Naive B cell (primary cell): ENCODE measurements at places on chromosomes 1 and 21.

- DNase-seq, result no peak
These were observed 35.7 kb downstream of the ZMYND12 start for GRCh38 chr1:42420121-42420520.

DNA sequence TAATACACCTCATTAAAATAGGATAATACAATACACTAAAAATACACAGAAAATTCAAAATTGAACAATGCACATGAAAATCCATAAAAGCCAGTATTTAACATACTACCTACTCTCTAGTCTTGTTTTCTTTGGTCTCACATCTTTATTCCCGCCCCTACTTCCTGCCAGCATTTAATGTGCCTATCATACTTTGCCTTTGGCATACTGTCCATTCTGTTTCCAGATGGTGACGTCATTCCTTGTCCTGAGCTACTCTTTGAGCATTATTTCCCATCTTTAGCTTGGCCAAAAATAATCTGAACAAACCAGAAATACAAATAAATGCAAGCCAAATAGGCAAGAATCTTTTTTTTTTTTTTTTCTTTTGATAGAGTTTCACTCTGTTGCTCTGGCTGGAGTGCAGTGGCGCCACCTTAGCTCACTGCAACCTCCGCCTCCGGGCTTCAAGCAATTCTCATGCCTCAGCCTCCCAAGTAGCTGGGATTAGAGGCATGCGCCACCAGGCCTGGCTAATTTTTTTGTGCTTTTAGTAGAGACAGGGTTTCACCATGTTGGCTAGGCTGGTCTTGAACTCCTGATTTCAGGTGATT is 4.4 kb downstream of the HFM1 start:
- DNase-seq, result no peak

DNA sequence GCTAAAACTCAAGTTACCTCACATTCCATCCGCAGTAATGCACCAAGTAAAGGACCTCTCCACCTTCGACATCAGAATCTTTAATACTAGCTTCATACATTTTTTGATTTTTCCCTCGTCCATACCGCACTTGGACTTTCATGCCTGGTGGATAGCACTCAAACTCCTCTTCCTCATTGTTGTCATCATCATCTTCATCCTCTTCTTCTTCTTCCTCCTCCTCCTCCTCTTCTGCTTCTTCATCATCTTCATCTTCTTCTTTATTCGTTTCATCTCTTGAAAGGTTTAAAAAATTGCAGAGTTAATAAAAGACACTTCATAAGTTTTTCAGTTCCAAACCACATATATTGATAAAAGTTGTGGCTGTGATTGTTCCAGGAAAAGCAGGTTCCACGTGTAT is 52.7 kb upstream of the RBM34 start:
- no peak for DNase-seq

DNA sequence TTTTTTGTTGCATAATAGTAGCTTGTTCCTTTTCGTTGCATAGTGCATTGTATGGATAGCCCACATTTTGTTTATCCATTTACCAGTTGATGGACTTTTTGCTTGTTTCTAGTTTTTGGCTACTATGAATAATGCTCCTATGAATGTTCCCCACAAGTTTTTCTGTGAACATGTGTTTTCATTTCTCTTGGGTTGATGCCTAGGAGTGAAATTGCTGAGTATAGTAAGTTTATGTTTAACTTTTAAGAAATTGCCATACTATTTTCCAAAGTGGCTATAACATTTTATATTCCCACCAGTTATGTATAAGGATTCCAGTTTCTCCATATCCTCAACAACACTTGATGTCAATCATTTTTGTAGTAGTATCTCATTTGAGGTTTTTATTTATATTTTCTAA is 84.8 kb upstream of the CACYBP start:
- DNase-seq, result no peak

GRCh38 chr1:115041654-115042053 is 12.0 kb downstream of the TSHB start:
- DNase-seq, result no peak

GRCh38 chr1:92096317-92096716 is 16.2 kb downstream of the BTBD8 start:
- no peak for DNase-seq

DNA sequence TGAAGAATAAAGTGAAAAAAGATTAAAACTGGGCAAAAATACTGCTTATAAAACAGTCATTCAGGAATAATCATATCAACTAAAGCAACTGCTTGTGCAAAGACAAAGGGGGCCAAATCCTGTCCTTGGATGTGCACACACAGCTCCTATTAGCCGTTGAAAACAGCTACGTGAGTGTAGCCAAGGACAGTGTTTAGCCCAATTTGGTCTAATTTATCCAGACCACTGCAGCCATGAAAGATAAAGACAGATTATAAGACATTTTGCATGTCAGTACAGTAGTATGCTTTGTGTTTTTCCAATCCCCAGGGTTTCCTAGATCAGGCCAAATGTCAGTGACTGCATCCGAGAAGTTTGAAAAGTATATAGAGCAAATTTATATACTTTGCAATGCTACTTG is 146.3 kb upstream of the PKN2 start:
- DNase-seq, result no peak

GRCh38 chr1:165055581-165055980 is 300.9 kb downstream of the LMX1A start:
- DNase-seq, result no peak

GRCh38 chr1:154371436-154371835 is 33.7 kb upstream of the IL6R start:
- no peak for DNase-seq

- DNase-seq, result no peak
These were observed 209.0 kb downstream of the DYRK1A start for GRCh38 chr21:37575580-37575979.

DNA sequence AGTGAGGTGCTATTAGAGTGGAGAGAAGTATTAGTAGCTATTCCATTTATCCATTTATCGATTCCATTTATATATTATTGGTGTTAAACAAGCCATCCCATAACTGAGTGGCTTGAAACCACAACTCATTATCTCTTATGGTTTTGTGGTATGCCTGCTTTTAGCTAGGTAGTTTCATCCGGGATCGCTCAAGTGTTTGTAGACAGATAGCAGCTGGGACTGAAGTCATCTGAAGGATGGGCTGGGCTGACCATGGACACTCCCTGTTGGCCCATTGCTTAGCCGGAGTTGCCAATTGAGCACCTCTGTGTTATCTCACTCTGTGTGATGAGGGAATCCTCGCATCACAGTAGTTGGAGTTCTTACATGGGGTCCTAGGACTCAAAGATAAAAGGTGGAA is 622.5 kb downstream of the PLA2G4A start:
- DNase-seq, result no peak

GRCh38 chr1:20383631-20384030 is 93.0 kb downstream of the VWA5B1 start:
- no peak for DNase-seq

DNA sequence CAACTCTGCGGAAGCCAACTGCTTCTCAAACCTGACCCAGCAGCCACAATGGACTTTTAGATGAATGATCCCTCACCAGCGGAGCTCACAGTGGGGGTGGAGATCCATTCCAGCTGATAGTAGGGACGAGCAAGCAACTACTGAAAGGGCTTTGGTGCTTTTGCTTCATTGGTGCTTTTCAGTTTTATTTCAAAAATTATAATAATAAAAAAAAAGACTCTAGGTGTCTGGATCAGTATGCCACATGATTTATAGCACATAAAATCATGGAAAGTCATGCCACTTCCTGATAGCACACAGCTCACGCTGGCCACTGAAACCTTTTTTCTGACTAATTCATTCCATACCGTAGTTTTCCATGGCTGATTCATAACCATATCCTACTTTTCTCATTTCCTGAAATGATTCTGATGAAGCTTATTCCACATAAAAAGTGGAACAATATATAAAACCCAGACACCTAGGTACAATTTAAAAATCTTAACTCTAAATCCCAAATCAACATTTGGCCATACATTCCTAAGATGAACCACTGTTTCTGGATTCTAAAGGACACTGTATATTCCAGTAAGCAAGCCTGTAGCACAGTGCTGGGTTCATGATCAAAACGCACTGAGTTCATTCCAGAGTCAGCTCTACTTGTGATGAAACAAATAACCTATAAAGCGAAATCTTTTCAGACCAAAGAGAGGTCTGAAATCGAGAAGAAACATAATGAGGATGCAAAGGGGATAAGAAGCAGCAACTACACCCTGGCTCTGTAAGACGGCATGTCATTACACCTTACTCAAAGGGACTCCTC is 41.3 kb upstream of the KCNE1 start:
- DNase-seq, result no peak

DNA sequence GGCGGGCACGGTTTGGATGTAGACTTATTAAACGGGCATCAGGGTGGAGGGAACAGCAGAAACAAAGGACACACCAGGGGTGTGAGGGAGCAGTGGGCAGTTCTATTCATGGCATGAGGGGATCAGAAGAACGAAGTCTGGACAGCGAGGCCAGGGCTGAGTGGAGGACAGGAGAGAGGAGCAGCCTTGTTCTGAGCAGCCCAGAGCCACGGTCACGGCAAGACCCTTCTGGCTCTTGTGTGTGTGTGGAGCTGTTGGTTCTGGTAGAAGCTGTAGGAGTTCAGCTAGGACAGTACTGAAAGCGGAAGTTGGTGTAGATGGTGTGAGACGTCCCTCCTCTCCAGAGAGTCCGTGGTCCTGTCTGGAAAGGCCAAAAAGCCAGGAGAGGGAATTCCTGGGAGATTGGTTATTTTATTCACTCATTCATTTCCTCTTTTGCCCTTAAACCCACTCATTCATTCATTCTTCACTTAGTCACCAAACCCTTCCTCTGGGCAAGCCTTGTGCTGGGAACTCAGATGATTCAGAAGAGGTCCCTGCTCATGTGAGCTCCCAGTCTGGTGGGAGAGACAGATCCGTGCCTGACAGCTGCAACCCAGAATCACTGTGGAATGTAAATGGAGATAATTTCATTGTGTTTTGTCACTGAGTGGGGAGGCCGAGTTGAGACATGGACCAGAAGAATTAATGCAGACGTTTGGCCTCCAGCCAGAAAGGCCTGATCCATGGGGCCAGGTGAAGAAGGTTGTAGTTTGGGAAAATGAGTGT is 4.1 kb upstream of the ACOT11 start:
- no peak for DNase-seq

GRCh38 chr1:172163498-172164215 is 256.8 kb upstream of the C1orf105 start:
- no peak for DNase-seq

GRCh38 chr1:94884106-94884505 is 42.8 kb downstream of the CNN3 start:
- no peak for DNase-seq

DNA sequence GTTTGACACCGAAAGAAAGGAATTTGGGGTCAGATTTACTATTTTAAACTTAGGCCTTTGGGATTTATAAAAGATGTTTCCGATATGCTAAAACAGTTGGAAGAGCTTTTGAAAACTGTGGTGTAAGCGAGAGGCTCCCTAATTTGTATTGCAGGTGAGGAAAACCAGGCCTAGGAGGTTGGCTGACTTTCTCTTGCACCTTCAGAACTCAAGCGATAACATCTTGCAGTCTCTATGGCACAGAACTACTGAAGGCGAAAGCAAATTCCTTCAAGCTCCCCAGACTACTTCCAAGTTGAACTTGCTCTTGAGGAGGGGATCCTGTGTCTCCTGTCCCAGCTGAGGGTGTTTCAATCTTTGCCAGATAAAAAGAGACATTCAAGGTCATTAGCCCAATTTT is 685.7 kb downstream of the ADGRL2 start:
- DNase-seq, result no peak

DNA sequence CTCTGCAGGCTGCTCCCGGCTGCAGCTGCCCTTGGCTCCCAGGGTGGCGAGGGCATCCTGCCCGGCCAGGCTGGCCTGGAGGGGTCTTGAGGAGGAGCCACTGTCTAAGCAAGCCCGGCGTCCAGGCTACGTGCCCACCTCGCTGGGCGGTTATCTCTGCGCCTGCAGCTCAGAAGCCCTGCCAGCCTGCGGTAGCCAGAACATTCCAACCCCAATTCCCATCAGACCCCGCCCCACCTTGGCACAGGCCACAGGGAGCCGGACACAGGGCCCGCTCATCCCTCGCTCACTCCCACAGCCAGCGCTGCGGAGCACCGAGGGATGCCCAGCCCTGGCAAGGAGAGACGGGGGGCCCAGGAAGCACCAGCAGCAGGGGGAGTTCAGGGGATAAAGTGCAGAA is 53.9 kb downstream of the MEGF6 start:
- no peak for DNase-seq

- no peak for DNase-seq
These were observed 2.5 kb upstream of the MOV10 start for GRCh38 chr1:112672009-112672408.

GRCh38 chr1:118627435-118627834 is 360.7 kb downstream of the TBX15 start:
- DNase-seq, result no peak

DNA sequence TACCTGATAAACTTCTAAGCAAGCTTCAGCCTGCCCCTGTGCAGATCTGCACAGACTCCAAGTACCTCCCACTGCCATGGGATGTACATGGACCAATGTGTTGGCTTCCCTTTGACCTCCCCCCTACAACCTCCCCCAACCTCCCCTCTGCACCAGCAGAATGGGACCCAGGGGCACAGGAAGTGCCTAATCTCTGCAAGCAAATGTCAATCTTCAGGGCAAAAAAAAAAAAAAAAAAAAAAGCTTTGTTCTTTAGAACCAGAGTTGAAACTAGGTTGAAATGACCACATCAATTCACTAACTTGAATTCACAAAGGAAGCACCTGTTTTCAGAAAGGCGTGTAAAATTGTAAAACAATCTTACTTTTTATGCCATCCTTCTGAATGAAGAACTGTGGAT is 53.9 kb upstream of the TIAM1 start:
- no peak for DNase-seq

DNA sequence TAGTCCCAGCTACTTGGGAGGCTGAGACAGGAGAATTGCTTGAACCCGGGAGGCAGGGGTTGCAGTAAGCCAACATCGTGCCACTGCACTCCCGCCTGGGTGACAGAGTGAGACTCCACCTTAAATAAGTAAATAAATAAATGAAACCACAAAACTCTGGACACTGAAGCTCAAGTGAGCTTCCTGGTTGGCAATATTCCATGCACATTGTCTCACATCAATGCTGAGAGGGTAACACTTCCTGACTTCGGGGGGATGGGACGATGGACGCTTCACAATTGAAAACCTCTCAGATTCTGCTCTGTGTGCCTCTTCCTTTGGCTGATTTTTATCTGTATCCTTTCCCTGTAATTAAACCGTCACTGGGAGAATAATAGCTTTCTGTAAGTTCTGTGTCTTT is 70.0 kb upstream of the ZNF644 start:
- no peak for DNase-seq

DNA sequence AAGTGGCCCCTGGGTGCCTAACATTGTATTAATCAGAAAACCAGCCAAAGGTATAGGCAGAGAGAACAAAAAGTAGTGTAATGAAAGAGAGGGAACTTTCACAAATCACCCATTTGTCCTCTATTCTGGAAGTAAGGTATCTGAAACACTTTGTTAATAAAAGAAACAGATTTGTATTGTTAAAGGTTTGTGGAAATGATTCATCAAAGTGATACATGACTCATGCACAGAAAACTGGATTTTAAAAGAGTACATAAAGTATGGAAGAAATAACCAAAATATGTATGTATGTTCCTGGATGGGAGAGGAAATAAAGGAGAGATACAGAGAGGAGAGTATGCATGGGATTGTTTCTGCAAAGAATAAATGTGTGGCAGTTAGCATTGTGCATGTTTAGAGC is 126.8 kb downstream of the RGS21 start:
- DNase-seq, result no peak

- no peak for DNase-seq
These were observed 34.8 kb upstream of the PRELP start for GRCh38 chr1:203440771-203441170.
